T-cell (primary cell): ENCODE measurements at places on chromosomes 16 and 17.

DNA sequence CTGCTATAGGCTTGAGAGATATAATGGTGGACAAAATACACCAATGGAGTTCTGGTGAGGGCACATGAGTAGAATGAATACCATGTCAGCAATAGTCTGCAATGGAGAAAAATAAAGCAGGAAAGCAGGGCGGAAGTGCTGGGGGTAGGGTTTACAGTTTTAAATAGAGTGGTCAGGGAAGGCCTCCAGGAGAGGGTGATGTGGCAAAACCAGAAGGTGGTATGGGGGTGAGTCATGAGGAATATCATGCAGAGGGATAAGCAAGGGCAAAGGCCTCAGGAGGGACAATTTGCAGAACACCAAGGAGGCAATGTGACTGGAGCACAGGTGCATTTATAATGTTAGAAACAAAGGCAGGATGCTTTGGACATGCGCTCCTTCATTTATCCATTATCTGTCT is 102.0 kb downstream of the ITFG1 start:
- no peak for DNase-seq
- no peak overlapping the region for H3K4me3 ChIP-seq
- no peaks in the 10 kb centered on the region for H3K4me1 ChIP-seq
- no peaks in the 10 kb centered on the region for H3K27me3 ChIP-seq
- H3K36me3 ChIP-seq: no peaks in the 10 kb centered on the region

DNA sequence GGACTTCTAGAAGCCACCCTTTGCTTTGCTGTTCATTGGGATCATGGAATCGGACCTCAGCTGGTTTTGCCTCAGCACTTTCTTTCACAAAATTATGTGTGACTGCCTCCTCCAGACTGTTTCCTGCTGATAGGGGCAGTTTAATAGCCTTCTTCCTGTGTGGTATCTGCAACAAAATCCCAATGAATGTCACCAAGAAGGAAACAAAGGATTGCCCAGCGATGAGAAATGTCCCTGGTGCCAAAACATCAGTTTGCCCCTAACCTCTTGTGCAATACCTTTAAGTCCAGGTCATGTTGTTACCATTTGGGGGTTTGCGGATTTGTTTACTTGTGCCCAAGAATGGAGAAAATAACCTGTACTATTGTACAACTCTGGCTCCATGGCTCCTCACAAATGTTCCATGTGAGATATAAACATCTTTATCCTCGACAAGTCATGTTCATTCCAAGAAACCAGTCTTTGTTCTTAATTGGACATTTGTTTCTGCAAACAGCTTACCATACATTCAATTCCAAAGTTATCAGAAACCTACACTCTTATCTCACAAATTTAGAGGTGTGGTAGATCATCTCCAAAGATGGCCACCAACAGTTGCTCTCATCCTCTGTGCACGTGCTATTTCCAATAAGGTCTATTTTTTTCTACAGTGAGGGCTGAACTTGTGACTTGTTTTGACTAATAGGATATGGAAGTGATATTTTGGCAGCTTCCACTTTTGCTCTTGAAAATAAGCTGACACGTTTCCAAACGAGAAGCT is 14.8 kb downstream of the TAC4 start:
- no peak overlapping the region for H3K27ac ChIP-seq
- H3K36me3 ChIP-seq: peaks cover 8% of the 10 kb centered on the region
- H3K4me1 ChIP-seq: no peaks in the 10 kb centered on the region
- H3K4me3 ChIP-seq: no peak overlapping the region
- H3K27me3 ChIP-seq: no peaks in the 10 kb centered on the region

DNA sequence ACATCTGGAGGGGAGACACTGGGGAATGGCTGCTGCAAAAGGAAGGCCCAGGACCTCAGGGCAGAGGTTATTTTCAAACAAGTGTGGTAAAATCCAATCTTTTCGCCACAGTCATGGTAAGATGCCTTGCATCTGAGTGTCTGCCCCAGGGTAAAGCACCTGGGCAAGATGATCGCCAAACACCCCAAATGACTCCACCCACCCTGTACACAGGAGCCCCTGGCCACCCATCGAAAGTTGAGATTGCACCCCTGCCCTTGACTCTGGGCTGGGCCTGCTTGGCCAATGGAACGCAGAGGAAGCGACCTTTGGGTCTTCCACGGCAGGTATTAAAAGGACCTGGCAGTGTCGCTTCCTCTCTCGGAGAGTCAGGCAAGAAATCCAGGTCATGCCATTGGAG is 88.8 kb downstream of the C16orf95 start:
- DNase-seq: no peak
- no peaks in the 10 kb centered on the region for H3K27me3 ChIP-seq
- H3K27ac ChIP-seq: no peak overlapping the region
- no peaks in the 10 kb centered on the region for H3K4me1 ChIP-seq
- no peak overlapping the region for H3K4me3 ChIP-seq

DNA sequence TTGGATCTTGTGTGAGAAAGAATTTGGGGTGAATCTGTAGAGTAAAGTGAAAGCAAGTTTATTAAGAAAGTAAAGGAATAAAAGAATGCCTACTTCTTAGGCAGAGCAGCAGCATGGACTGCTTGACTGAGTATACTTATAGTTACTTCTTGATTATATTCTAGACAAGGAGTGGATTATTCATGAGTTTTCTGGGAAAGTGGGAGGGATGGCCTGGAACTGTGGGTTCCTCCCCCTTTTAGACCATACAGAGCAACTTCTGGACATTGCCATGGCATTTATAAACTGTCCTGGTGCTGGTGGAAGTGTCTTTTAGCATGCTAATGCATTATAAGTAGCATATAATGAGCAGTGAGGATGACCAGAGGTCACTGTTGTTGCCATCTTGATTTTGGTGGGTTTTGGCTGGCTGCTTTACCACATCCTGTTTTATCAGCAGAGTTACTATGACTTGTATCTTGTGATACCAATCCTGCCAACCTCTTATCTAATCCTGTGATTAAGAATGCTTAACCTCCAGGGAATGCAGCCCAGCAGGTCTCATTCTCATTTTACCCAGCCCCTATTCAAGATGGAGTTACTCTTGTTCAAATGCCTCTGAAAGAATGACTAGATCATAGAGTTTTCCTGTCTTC is 58.7 kb downstream of the HSD17B2 start:
- no peak overlapping the region for H3K4me3 ChIP-seq
- no peaks in the 10 kb centered on the region for H3K4me1 ChIP-seq
- no peak for DNase-seq
- H3K27me3 ChIP-seq: peaks cover 7% of the 10 kb centered on the region

DNA sequence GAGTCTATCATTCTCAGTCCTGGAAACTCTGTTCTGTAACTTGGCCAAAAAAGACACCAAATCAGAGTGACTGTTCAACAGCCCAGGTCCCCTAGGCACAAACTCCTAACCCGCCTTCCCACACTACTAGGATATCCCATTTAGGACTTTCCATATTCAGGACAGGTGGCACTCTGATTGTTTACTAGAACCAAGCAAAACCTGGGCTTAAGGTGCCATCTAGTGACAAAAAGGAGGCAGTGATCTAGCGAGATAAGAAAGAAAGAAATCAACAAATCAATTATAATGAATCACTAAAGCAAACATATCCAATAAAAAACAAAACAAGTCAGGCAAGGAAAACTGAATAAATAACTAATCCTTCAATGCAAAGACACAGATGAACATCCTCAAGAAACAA is 203.9 kb downstream of the CEP112 start:
- no peak overlapping the region for H3K27ac ChIP-seq
- H3K4me1 ChIP-seq: no peaks in the 10 kb centered on the region
- H3K4me3 ChIP-seq: no peak overlapping the region
- DNase-seq: no peak
- no peaks in the 10 kb centered on the region for H3K27me3 ChIP-seq

- H3K4me1 ChIP-seq: no peaks in the 10 kb centered on the region
- no peak overlapping the region for H3K4me3 ChIP-seq
- no peak overlapping the region for H3K27ac ChIP-seq
- no peaks in the 10 kb centered on the region for H3K36me3 ChIP-seq
These were observed 51.9 kb downstream of the MEOX1 start for GRCh38 chr17:43609613-43610385.

DNA sequence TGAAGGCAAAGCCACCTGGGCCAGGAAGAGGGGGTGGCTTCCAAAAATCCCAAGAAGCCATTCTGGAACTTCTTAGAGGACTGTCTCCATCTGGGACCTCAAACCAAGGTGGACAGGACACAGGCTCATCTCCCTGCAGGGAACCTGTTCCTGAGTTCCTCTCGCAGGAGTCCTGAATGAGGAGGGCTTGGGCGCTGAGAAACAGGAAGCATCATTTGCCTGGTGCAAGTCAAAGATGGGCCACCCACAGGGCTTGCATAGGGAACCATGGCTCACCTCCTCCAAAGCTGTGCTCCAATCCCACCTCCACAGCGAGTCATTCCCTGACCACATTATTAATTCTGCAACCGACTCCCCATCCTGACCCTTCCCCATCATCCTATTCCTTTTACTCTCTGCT is 55.0 kb upstream of the RPL38 start:
- H3K36me3 ChIP-seq: no peaks in the 10 kb centered on the region
- H3K27ac ChIP-seq: no peak overlapping the region
- H3K4me1 ChIP-seq: no peaks in the 10 kb centered on the region
- no peak overlapping the region for H3K4me3 ChIP-seq
- peaks cover 3% of the 10 kb centered on the region for H3K27me3 ChIP-seq

DNA sequence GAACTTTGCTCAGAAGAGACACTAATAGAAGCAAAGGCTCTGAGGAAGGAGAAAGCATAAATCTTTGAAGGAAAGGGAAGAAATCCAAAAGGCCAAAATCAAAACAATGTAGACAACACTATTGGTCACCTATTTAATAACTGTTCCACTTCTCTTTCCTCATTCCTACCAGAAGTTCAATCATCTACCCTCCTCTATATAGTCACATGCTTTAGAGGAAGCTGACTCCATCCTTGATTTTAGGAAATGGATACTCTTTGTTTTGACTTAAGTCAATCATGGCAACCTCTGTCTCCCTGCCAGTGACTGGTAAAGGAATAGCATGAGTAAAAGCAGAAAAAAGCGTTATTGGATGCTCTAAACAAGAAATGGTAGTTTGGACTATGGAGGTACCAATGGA is 7.3 kb downstream of the BRIP1 start:
- no peaks in the 10 kb centered on the region for H3K27me3 ChIP-seq
- no peak overlapping the region for H3K4me3 ChIP-seq
- H3K4me1 ChIP-seq: no peaks in the 10 kb centered on the region
- no peak for DNase-seq

DNA sequence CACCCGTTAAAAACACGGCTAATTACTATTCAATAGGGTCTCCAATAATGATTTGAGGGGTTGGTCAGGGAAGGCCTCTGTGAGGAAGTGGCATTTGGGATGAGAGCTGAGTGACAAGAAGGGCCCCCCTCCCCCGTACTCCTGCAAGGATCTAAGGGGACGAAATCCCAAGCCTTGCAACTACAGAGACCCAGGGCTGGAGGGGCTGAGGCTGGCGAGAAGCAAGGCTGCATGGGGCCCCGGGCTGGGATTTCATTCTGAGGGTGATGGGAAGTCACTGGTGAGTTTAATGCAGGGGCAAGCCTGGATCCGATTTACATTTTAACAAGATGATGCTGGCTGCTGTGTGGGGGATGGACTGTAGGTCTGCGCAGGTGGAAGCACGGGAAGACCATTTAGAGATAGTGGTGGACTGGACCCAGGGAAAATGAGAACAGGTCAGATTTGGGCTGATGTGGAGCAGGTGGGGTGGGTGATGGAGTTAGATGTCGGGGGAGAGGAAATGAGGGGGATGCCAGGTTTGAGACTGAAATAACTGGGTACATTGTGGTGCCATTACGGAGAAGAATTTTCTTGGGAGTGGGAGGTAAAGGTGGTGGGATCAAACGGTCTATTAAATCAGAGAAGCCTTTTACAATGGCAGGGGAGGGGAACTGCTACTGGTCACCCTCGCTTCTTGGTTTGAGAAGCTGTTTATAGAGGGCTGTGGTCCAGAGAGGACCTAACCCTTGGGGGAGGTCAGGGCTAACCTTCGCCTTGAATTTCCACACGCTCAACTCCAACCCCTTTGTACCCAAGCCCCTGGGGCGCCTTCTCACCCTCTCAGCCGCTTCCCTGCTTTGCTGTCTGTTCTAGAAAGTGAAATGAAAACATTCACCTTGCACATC is 932 bp upstream of the MYBBP1A start:
- H3K27me3 ChIP-seq: no peaks in the 10 kb centered on the region
- H3K4me3 ChIP-seq: peak overlapping the region; percentile 82
- no peak for DNase-seq
- H3K27ac ChIP-seq: peak overlapping the region; percentile 80
- peaks cover 25% of the 10 kb centered on the region for H3K4me1 ChIP-seq
- H3K36me3 ChIP-seq: peaks cover 12% of the 10 kb centered on the region

DNA sequence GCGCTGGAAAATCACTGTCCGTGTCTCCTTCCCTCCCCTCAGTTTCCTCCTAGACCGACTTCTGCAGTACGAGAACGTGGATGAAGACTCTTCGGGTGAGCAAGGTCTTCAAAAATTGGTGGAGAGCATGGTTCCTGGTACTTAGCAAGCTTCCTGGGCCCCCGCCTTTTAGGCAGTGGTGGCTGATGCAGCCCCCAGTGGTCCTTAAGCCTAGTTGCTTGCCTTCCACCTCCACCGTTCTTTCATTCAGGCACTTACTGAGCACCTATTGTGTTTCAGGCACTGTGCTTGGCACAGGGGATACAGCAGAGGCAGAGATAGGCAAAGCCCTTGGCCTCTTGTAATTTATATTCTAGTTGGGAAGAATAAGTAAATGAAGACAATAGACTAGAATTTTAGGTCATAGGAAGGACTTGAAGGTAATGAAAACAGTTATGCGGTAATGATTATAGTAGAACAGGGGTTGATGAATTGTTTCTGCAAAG is 767 bp downstream of the INO80E start:
- no peaks in the 10 kb centered on the region for H3K27me3 ChIP-seq
- no peak for DNase-seq
- H3K4me3 ChIP-seq: peak overlapping the region; percentile 99
- peaks cover 32% of the 10 kb centered on the region for H3K4me1 ChIP-seq
- H3K27ac ChIP-seq: no peak overlapping the region
- H3K36me3 ChIP-seq: peaks cover 48% of the 10 kb centered on the region

- no peak overlapping the region for H3K4me3 ChIP-seq
- H3K36me3 ChIP-seq: peaks cover 95% of the 10 kb centered on the region
- H3K27me3 ChIP-seq: no peaks in the 10 kb centered on the region
These were observed 8.6 kb upstream of the DHRS13 start for GRCh38 chr17:28911411-28912045.

- DNase-seq: peak; percentile 90
- H3K4me3 ChIP-seq: peak overlapping the region; percentile 50
- no peaks in the 10 kb centered on the region for H3K27me3 ChIP-seq
- H3K27ac ChIP-seq: peak overlapping the region; percentile 85
- peaks cover 65% of the 10 kb centered on the region for H3K4me1 ChIP-seq
These were observed 22.9 kb downstream of the SOCS1 start for GRCh38 chr16:11232852-11233726.

DNA sequence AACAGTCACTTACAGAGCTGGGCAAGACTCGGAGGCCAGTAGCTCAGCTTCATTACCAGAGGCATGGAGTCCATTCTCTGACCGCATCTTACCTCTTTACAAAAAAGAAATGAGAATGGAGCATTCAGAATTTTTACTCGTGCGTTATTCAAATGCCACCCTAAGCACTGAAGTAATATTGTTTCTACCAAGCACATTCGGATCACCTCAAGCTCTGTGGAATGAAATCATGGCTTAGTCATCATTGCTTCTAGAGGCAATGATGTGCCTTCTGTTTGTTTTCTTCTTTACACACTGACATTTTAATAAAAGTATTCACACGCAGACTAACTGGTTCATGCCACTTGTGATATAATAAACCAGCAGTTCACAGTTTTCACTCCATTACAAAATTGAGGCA is 206.8 kb downstream of the PHKB start:
- H3K27ac ChIP-seq: no peak overlapping the region
- H3K36me3 ChIP-seq: peaks cover 23% of the 10 kb centered on the region
- no peak overlapping the region for H3K4me3 ChIP-seq
- no peak for DNase-seq
- no peaks in the 10 kb centered on the region for H3K27me3 ChIP-seq
- H3K4me1 ChIP-seq: no peaks in the 10 kb centered on the region
